Inflammatory macrophage treated with lipopolysaccharide for 4 hours (primary cell): ENCODE measurements at places on chromosomes 1 and 21.
A peak's percentile ranks its signal among the peaks of the same experiment; 100 is the strongest.

GRCh38 chr1:150127464-150127863, 22.3 kb upstream of the PLEKHO1 start:
- no peak for DNase-seq

DNA sequence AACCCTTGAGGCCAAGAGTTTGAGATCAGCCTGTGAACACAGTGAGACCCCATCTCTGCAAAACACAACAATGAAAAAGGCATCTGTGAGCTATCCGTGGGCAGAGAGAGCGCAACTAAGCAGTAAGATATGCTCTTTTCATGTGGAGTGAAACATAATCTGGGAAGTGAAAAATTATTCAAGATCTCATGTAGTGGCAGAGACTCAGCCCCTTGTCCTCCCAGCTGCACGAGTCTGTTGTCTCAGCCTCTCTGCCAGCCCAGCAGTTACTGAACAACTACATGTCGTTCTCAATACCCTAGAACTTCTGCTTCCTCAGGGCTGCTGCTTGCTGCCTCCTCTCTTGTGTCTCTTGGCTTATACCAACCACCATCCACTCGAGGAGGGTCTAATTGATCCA, 61.3 kb upstream of the WDR26 start:
- peak; percentile 53 for DNase-seq

DNA sequence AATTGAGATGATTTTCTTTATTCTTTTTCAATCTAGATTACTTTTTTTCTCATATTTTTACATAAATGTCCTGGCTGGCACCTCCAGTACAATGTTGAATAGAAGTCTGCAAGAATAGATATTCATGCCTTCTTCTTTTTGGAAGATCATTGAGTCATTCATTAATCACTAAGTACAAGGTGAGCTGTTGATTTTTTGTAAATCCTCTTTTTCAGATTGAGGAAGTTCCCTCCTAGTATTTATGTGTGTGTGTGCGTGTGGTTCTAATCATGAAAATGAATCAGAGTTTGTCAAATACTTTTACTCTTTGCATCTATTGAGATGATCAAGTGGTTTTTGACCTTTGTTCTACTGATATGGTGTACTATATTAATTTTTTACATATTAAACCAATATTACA, 859.3 kb downstream of the KCNT2 start:
- no peak for DNase-seq

- DNase-seq, result no peak
Measured at GRCh38 chr1:60867782-60868181, 214.6 kb upstream of the NFIA start.

- no peak for DNase-seq
Measured at GRCh38 chr1:207019661-207020060, 12.9 kb downstream of the C1orf116 start.

- DNase-seq, result no peak
Measured at GRCh38 chr1:175734642-175735041, 8.8 kb downstream of the TNR start.

DNA sequence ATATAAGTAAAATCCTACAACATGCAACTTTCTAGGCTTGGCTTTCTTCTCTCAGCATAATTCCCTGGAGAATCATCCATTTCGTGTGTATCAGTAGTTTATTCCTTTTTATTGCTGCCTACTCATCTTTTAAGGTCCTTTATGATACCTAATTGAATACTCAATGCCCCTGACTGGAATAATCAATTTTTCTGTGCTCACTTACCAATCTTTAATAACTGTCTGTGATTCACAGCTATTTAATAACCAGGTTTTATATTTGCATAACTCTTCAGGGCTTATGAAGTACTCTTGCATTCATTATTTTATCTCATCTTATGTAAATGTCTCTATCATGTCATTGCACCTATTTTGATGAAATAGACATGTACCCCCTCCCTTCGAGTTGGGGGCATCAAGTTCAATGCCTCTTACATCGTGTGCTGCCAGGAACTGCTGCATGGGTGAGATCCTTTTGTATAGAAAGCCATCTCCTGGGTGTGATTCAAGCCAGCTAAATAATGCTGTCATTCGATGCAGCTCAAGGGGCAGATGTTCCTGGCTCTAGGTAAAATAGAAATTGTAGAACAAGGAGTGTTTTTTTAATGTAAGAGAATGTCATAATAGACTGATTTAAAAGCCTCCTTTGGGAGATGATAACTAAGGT, 222.7 kb downstream of the SLC35F3 start:
- DNase-seq, result no peak

- peak; percentile 48 for DNase-seq
Measured at GRCh38 chr21:37367703-37368540, 1.3 kb downstream of the DYRK1A start.

GRCh38 chr21:35414056-35414455, 365.0 kb upstream of the RUNX1 start:
- no peak for DNase-seq

- DNase-seq, result no peak
Measured at GRCh38 chr1:164999146-164999545, 357.4 kb downstream of the LMX1A start.

DNA sequence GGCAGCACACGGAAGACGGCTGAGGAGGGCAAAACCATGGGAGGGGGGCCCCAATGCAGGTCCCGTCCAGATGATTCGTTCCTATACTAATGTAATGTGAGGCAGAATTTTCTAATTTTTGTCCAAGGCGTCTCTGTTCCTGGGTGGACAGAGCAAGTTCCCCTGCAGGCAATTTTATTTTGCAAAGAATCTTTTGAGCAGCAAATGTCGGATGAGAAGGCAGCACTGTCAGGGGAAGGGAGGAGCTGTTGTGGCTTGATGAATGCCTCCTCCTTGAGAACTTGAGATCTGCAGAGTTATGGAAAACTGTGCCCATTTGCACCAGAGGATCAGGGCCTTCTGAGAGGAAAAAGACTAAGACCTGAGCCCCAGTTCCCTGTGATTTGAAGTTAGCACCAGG, 17.3 kb downstream of the SLC1A7 start:
- no peak for DNase-seq

- DNase-seq, result no peak
Measured at GRCh38 chr1:198493329-198493728, 47.2 kb downstream of the ATP6V1G3 start.

DNA sequence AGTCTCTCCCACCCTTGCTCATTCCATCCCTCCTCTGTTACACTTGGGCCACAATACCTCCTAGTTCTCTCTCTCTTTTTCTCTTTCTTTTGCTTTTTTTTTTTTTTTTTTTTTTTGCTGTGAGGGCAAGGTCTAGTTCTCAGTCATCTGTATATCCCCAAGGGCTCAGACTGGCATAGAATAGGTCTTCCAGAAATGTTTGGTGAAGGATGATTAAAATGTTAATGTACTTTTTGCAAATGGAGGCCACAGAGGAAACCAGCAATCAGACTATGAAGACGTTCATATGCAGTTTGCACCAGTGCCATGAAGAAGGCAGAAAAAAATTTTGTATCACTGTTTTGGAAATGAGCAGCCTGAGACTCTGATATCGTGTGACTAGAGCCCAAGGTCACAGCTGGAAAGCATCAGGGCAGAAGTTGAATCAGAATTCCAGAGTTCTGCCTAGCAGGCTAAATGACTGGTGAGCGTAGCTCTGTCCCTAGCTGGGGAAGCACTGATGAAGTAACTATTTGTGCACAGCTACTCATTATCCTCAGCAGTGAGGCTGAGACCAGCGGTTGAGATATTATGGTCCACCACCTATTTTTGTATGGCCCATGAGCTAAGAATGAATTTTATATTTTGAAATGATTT, 186.5 kb downstream of the TGFBR3 start:
- no peak for DNase-seq

DNA sequence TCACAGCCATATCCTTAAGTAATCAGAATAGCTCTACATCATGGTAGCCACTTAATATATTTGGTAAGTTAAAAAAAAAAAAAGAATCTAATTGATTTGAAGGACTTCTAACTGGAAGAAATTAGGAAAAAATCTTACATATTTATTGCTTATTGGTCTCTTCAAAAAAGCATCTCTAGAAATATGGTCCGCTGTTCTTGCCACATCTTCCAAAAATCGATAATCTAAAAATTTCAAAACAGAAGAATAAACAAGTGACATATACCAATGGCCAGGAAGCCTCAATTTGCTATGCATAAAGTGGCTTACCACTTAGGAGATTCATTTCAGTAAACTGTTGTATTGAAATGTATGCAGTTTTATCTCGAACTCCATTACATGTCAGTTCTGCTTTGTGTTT, 2.3 kb downstream of the ZNHIT6 start:
- DNase-seq, result no peak

GRCh38 chr1:24694380-24694843, 50.8 kb upstream of the CLIC4 start:
- DNase-seq, result peak; percentile 92

- DNase-seq, result no peak
Measured at GRCh38 chr1:7219031-7219430, 433.8 kb downstream of the CAMTA1 start.
